ENCODE measurements at places on chromosomes 1 and 21.

GRCh38 chr1:162366149-162366548 lies 10.5 kb downstream of the SPATA46 start:
- no peak for DNase-seq

- DNase-seq: no peak
Measured at GRCh38 chr1:68268896-68269483, 36.7 kb upstream of the WLS start.

GRCh38 chr1:56496821-56497772 lies 82.3 kb downstream of the PLPP3 start:
- DNase-seq: no peak

- DNase-seq: no peak
Measured at GRCh38 chr1:52653207-52653849, 20.4 kb downstream of the SHISAL2A start.

GRCh38 chr1:21924503-21925005 lies 12.6 kb downstream of the HSPG2 start:
- no peak for DNase-seq

GRCh38 chr21:14382486-14382834 lies 486 bp downstream of the HSPA13 start:
- DNase-seq: no peak

- peak; percentile 72 for DNase-seq
Measured at GRCh38 chr1:8858888-8859706, 19.4 kb downstream of the ENO1 start.
